ENCODE measurements at places on chromosomes 3 and 15.

- no peak for DNase-seq
These were observed 58.6 kb downstream of the AGTR1 start for GRCh38 chr3:148756311-148756710.

GRCh38 chr15:28955993-28956421, 70.2 kb downstream of the APBA2 start:
- DNase-seq, result no peak

DNA sequence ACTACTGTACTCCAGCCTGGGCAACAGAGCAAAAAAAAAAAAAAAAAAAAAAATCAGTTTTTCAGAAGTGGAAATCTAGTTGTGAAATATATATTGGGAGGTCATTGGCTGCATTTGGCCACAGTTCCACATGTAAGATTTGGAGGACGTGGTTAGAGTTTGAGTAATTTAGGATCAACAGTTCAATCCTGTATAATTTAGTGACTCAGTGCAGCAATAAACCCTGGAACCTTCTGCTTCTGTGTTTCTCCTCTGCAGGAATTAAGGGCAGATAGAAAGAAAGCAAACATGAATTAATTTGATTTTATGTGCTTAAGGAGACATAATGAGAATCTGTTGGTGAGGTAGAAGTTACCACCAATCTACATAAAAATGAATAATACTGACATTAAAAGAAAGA, 347.0 kb downstream of the PTPRG start:
- no peak for DNase-seq

DNA sequence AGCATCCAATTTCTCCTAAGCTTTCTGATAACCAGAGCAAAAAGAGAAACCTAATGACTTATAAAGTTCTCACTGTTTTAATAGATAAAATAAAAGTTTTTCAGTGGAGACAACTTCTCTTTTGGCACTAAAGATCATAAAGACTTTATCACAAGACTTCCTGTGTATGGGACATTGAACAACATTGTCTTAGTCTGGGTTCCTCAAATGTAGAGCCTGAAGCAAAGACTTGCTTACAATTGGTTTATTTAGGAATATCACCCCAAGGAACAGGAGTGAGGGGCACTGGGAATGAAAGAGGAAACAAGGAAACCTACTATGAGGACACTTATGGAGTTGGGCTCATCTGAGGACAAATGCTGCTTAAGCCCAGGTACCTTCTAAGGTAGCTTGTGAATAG, 127.4 kb downstream of the B3GALNT1 start:
- DNase-seq, result no peak

DNA sequence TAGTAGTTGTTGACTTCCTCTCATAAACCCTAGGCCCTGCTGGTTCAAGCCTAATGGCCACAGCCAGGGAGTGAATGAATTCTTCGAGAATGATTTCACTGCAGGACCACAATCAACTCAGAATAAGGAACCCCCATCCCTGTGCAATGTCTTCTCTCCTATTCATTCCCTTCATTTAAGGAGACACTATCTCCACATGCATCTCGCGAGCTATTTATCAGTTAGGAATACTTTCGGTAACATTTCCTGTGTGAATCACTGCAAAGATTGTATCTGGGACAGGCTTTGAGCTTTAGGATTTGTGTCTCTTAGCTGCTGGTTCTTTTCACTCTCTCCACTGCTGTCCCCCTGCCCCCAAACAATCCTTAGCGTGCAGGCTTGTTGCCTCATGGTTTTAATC, 94.4 kb downstream of the MYLK start:
- DNase-seq, result no peak

DNA sequence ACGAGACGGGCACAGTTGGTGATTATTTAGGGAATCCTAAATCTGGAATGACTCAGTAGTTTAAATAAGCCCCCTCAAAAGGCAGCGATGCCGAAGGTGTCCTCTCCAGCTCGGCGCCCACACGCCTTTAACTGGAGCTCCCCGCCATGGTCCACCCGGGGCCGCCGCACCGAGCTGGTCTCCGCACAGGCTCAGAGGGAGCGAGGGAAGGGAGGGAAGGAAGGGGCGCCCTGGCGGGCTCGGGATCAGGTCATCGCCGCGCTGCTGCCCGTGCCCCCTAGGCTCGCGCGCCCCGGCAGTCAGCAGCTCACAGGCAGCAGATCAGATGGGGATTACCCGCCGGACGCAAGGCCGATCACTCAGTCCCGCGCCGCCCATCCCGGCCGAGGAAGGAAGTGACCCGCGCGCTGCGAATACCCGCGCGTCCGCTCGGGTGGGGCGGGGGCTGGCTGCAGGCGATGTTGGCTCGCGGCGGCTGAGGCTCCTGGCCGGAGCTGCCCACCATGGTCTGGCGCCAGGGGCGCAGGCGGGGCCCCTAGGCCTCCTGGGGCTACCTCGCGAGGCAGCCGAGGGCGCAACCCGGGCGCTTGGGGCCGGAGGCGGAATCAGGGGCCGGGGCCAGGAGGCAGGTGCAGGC, 318.0 kb downstream of the FGF12 start:
- no peak for DNase-seq

DNA sequence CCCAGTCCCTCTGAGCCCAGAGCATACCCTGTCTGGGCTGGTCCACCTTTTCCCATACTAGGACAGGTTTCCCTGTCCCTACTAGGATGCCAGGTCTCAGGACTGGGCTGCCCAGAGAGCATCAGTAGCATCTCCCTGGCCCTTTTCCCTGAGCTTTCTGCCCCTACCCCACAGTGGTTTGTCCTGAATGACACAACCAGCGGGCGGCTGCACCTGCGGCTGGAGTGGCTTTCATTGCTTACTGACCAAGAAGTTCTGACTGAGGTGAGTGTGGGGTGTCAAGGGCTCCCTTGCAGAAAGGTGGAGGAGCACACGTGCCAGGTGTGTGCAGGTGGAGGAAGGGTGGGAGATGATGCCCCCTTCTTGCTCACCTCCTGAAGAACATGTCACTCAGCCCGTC, 33.5 kb downstream of the ESYT3 start:
- DNase-seq, result no peak

- DNase-seq, result no peak
These were observed 15.7 kb downstream of the VPS18 start for GRCh38 chr15:40909662-40910630.

GRCh38 chr3:34219556-34219955, 421.1 kb downstream of the PDCD6IP start:
- DNase-seq, result no peak

DNA sequence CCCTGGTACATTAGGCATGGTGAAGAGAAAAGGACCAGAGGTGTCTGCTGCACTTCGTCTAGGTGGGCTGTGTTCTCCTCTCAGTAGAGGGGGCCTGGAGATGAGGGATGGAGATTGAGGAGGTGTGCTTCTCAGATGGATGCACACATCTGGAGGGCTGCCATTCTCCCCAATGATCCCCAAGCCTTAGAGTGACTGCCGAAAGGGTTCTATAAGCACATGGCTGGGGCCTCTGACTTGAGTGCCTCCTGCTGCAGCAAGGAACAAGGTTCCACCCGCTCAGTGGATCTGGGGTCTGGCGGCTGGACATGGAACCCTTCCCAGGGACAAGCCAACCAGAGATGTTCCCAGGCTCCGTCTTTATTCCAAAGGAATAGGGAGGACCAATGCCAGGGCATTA, 66.8 kb downstream of the CPN2 start:
- no peak for DNase-seq

DNA sequence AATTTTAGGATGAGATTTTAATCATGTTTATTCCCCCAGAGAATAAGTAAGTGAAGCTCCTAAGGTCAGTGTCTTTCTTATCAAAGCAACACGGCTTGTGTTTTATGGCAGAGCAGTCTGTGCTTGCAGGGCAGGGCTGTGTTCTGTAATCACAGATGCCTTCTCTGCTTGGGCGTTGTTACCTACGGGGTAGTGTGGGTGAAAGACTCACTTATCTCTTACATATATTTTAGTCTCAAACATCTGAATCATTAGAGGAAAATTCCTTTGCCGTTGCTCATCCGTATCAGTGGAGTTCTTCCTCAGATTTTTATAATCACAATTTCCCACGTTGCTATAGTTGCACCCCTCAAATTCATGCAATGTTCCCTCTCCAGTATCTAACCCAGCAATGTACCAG, 271.7 kb upstream of the MEIS2 start:
- DNase-seq, result no peak

DNA sequence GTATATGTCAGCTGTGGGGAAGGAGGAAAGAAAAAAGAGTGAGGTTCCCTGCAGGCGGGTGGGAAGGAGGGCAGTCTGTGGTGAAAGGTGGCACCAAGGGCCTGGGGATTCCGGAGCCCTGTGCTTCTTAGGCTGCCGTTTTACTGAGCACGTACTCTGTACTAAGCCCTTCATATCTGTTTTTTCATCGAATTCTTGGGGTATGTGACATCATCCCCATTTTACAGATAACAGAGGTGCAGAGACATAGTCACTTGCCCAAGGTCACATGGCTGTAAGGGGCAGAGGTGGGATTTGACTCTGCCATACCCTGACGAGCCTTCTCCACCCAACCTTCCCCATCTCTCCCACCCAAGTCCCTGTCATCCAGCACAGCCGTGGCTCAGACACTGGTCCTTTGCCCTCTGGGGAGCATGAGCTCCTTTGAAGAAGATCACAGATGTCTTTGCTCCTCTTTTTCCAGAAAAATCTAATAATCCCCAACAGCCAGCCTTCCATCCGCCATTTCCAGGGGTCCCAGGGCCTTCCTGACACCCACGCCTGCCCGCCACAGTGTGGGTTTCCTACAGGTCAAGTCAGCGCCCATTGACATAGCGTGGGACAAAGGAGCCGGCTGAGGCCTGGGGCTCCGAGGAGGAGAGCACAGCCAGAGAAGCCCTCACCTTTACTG, 24.2 kb downstream of the CYP11A1 start:
- DNase-seq, result no peak

DNA sequence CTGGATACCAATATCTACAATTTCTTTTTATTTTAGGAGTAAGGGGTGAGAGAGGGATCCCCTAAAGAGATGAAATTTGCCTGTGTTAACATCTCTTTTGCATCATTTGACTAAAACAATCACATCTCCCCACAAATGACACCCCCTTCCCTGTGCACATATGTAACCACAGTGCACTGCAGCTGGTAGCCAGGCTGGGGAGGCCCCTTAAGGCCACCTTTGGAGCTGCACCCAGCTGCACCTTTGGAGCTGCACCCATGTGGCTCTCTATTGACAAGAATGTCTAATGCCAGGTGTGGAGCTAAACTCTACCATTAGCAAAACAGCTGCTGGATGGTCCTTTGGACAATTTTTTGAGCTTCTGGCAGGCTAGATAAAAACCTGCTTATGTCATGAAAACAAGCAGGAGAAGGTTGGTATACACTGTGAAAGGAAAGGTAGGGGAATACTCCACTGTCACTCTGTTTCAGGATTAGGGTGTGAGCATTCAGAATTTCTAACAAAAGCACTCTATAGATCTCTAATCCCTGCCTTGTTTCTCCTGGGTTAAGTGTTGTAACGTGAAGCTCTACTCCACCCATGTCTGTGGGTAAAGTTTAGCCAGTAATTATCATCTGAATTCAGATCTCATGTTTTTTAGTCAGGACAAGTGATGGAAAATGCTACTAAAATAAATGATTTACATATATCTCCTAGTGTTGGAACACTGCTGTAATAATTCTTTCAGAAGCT, 52.1 kb downstream of the TFG start:
- no peak for DNase-seq

DNA sequence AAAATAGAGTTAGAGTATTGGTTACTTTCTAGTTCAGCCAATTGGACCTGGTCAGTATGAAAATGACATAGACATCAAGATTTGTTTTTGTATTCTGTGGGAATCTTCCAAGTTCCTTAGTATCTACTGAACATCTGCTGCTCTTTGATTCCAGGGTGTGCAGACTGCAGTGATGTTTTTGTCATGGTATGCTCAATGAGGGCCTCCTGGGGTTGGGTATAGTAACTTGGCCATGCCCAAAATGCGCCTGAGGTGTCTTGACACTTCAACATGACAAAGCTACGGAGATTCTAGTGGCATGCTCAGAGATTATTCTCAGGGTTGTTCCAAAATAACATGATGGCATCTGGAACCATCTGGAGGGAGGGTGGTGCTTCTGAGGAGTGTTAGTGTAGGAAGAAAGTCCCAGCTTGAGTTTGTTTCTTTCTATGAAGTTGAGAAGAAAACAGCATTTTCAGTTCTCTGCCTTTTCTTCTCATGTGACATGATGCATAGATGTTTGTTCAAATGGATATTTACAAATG, 313.5 kb upstream of the TBL1XR1 start:
- no peak for DNase-seq

- no peak for DNase-seq
These were observed 16.7 kb downstream of the GRAMD2A start for GRCh38 chr15:72180761-72181324.

GRCh38 chr3:148953094-148953493, 38.2 kb upstream of the GYG1 start:
- no peak for DNase-seq

DNA sequence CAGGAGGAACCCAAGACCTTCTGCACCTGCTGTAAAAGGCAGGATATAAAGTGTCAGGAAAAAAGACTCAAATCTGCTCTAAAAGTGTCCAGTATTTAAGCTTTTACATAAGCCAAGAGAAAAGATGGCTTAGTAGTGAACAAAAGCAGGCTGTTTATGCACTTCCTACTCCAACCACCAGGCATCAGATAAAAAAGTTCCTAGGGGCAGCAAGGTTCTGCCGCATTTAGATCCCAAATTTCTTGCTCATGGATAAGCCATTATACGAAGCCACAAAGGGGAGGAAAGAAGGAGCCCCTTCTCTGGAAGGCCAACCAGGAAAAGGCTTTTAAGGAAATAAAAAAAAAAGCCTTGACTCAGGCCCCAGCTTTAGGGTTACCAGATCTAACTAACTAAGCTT, 10.6 kb upstream of the SLC9C1 start:
- DNase-seq, result no peak

DNA sequence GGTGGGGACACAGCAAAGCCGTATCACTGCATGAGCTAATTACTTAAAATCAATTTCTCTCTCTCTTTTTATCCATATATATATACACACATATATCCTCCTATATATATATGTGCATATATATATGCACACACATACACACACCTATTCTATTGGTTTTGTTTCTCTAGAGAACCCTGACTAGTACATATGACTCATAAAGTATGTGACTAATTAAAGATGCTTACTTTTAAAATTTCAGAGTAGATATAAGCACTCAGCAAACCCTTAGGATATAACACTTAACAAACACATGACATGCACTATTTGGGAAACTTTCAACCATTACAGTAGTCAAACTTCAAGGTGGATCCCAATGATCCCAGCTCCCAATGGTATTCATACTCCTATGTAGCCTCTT, 732.6 kb downstream of the ROBO2 start:
- no peak for DNase-seq

- DNase-seq, result no peak
These were observed 153.5 kb downstream of the FNDC3B start for GRCh38 chr3:172192830-172193415.

Data from NCI-H1417 treated with DMSO at 0.1 percent for 48 hours (cell line).